ENCODE measurements at places on chromosomes 12 and 14.

DNA sequence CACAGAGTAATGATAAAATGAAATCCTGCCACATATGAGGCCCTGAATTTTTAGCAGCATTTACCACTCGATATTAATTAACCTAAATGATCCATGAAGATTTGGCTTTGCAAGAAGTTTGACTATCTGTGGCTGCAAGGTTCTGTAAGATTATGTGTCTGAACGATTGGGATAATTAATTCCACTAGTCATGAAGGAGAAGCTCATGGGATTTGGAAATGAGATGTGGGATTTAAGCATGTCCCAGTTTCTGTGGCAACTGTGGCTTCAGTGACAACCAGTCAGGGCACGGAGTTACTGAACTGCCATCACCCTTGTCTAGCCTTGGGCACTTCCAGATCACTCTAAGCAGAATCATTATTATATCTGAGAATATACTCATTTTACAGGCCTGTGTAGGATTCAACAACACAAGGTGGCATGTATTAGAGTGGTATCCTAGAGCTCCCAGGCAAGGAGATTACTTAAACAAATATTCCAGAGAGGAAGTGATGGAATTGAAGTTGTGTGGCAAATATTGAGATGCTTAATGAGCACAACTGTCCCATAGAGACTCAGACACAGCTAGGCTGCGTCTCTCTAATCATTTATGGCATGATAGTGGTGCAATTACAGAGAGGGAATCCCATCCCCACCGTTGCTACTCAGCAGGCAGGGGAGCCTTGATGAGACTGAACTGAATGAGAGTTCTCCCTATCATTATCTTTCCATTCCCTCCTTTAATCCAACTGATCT, 205.0 kb upstream of the KRR1 start:
- no peak for DNase-seq

GRCh38 chr14:34423445-34423844, 38.6 kb downstream of the SPTSSA start:
- DNase-seq: no peak

DNA sequence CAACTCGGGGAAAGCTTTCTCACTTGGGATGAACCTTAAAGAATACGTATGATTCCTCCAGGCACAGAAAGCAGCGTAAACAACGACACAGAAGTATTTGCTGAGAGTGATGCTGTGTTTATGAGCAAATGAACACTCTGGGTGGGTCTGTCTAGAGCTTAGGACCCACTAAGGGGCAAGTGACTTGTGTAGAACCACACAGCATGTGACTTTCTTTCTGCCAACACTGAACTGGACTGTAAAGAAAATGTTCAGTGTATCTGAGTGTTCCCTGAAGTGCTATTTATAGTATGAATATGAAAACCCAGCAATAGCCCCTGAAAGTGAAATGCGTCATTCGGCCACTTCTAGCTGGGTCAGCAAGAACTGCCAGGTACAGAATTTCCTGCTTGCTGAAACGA, 78.5 kb downstream of the ST8SIA1 start:
- no peak for DNase-seq

DNA sequence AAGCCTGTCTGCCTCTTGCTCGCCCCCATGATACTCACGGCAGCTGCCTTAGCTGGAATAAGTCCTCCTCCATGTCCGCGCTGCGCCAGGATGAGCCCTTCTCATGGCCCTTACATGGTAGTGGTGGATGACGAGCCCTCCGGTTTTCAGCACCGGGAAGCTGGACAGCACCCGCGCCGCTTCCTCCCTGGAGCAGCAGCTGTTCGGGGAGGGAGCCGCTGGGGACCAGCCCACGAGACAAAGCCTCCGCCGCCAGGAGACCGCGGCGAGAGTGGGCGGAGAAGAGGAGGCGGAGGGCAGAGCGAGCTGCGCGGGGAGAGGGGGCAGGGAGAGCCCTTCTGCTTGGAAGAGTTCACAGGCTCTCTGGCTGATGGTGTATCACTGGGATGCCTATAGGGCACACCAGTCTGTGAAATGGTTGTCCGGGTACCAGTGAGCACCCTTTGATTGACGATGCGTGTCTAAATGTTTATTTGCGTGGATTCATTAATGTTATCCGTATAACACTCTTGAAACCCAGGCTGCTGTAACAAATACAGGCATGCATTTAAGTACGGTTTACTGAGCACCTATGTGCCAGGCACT, at the start of gene SVOP:
TSS of gene SVOP (minus strand) at position 273 of the 585 bp plus-strand sequence. CDS start at position 73, 200 bp downstream.
- peak; percentile 1 for DNase-seq

- no peak for DNase-seq
Observed at GRCh38 chr12:94535510-94535921, 75.8 kb upstream of the CEP83 start.
